ENCODE measurements at places on chromosomes 3 and 15.

DNA sequence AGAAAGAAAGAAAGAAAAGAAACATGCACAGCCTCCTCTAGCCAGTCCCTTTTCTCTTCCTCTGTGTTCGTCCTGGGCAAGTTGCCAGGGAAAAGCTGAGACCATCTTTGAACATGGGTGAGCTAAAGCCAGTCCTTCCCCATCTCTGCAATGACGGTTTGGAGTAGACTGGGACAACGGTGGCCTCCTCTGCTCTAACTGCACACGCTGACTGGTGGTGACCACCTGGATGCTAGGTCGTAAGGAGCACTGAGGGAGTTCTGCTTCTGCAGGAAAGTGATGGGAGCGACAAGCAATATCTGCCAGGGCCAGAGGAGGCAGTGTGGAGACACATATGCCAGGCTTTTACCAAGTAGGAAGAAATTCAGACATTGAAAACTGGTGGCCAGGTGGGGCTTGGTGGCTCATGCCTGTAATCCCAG, 111.7 kb downstream of the NUP210 start:
- DNase-seq = peak; percentile 50

DNA sequence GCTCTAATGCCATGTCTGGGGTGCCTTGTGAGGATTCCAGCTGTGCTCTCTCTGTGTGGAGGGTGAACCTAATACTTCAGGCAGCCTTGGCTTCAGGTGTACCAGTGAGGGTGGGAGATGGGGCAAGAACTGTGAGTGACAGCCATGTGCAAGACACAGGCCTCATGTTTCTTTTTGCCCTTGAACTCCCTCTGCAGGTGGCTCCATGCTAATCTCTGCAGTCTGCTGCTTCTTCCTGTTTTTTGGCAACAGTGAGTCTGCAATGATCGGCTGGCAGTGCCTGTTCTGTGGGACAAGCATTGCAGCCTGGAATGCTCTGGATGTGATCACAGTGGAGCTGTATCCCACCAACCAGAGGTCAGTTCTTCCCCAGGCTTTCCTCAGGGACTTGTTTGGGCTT, 189.3 kb downstream of the SV2B start:
- no peak for DNase-seq

- DNase-seq = no peak
These were observed 77.5 kb upstream of the TNFAIP8L3 start for GRCh38 chr15:51172193-51172592.

DNA sequence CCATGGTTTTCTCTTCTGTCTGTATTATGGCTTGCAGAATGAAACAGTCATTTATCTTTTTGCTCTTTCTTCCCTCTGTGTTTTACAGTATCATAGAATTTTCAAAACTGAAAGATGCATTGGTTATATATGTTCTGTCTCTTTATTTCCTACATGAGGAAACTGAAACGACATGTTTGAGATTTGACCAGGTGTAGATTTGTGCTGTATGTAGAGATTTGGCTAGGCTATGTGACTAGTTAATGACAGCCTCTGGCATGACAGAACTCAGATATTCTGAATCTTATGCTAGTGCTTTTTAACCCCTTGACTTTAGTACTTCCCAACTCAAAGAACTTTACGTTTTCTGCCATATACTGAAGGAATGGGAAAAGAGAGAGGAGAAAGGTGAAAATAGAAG, 151.0 kb downstream of the TCF12 start:
- no peak for DNase-seq

GRCh38 chr3:171525437-171525836, 65.2 kb upstream of the TNIK start:
- no peak for DNase-seq

DNA sequence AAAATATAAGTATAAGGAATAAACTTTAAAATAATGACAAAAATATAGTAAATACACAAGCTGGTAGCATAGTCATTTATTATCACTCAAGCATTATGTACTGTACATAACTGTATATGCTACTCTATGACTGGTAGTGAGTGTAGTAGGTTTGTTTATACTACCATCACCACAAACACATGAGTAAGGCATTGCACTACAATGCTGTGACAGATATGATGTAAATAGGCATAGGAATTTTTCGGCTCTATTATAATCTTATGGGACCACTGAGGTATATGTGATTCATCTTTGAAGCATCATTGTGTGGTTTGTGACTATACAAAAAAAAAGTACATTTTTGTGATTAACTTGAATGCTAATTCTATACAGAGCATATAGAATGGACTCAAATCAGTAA, 35.3 kb upstream of the FBN1 start:
- no peak for DNase-seq

- DNase-seq = no peak
These were observed 19.0 kb downstream of the CMSS1 start for GRCh38 chr3:99836681-99837080.

DNA sequence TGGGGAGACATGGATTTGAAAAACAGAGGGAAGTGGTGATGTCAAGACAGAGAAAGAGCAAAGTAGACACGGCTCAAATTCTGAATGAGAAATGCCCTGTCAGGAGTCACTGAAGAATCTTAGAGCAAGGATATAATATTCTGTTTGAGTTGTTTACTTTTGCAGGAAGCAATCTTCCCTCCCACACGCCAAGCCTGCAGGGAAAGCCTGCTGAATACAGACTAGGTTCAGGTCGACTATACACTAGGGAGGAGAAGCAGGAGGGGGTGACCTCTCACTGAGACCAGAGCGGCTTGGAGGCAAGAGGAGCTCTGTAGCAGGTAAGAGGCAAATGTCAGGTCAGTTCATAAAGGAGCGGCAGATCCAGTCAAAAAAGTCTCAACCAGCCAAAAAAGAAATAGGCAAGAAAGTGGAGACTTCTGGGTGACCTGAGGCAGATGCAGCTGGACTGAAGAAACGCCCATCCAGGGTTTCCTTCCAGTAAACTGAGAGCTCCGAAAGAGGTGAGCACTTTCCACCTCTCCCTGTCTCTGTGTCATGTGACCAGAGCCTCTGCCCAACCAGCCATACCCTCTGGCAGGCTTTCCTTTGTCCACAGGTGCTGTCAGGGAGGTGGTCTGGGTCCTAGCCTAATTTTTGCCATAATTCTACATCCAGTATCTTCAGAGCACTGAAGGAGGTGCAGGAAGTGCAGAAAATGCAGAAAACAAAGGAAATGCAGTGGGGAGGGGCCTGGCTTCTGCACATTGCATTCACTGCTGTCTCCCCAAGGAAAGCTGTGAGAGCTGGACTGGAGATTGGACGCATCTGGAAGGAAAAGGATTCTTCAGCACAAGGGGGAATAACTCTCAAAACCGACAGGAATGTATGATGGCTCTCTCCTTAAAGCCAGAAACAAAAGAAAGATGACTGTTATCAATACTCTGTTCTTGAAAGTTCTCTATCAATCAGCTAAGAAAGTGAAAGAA, 37.8 kb upstream of the CTXND1 start:
- DNase-seq = no peak

DNA sequence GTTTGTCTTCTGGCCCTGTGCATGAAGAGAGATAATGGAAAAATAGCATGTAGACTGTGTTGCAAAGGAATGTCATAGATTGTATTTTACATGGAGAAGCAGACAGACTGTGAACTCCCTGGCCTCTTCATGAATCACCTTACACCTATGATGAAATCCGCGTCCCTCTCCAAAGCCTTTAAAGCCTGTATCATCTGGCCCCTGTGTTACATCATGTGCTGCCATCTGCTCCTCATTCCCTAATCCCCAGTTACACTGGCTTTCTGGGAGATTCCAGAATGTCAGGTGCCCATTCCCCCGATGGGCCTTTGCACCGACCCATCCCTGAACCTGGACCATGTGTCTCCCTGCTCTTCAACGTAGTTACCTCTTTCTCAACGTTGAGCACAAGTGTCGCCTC, 190.8 kb downstream of the ADAMTSL3 start:
- no peak for DNase-seq

GRCh38 chr3:111715911-111716523, 120.9 kb upstream of the ZBED2 start:
- DNase-seq = no peak

GRCh38 chr15:70575231-70576226, 187.8 kb downstream of the UACA start:
- DNase-seq = no peak

DNA sequence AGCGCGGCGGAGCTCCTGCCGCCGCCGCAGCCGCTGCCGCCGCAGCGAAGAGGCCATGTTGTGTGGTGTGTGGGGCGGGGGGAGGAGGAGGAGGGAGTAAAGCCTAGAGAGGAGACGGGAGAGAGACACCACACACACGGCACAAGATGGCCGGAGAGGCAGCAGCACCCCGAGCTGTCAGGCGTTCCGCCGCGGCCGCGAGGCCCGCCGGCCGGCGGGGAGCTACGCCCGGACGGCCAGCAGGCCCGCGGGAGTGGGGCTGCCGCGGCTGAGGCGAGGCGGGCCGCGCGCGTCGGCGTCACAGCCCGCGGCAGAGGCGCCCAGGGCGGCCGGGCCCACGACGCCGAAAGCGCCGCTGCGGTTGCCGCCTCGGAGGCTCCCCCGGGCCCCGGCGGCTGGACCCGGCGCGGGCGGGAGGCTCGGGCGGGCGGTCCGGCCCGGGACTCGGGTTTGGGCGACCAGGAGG, 17.4 kb upstream of the CHD2 start:
- no peak for DNase-seq

GRCh38 chr3:3648988-3649679, 150.1 kb upstream of the LRRN1 start:
- no peak for DNase-seq

DNA sequence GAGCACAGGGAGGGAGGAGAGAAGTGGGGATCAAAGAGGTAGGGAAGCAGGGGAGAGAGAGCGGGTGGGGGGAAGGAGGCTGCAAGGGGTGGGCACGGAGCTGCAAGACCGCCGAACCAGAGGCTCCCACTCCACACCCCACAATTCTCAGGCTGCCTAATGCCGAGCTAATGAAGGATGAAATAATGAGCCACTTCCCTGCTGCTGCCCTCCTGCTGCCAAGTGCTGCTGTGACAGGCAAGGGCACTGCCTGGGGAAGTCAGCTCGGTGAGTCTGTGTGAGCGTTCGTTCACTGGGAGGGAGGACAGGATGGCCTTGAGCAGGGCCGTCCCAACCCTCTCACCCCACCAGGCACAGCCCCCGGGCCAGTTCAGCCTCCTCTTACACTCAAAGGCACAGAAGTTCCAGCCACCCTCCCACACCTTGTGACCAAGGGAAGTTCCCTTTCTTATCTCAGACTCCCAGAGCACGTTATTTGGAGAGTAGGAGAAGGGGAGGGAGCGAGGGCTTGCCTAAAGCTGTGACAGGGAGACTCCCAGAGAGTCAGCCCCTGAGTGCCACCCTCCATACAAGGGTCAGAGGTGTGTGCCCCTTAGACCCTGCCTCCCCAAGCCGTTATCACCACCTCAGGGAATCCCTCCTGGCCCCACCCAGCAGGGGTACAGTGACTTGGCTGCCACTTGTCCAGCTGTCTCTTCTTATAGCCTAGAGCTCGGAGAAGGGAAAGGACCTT, 12.4 kb downstream of the GLYCTK start:
- DNase-seq = no peak

- DNase-seq = no peak
These were observed 8.4 kb upstream of the CMTM7 start for GRCh38 chr3:32383136-32383711.

- DNase-seq = no peak
These were observed 1.1 kb upstream of the SPATA12 start for GRCh38 chr3:57059411-57059810.

GRCh38 chr3:65658401-65658800, 380.3 kb downstream of the MAGI1 start:
- no peak for DNase-seq

DNA sequence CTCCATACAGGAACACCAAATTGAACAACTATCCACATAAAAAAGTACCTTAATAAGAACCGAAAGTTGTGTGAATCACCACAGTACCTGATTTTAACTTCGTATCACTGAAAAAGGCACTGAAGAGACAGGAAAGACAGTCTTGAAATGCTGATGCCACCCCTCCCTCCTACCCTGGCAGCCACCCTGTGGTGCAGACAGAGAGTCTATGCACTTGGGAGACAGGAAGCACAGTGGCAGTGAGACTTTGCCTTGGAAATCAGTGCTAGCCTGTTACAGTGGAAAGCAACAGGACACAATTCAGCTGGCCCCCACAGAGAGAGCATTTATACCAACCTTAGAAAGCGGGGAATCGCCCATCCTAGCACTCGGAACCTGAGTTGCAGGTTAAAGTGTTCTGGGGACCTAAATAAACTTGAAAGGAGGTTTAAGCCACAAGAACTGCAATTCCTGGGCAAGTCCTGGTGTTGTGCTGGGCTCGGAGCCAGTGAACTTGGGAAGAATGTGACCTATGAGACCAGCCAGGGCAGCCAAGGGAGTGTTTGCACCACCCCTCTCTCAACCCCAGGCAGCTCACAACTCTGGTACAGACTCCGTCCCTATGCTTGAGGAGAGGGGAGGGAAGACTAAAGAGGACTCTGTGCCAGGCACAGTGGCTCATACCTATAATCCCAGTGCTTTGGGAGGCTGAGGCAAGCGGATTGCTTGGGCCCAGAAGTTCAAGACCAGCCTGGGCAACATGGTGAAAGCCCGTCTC, 240.1 kb downstream of the ISL2 start:
- DNase-seq = no peak

GRCh38 chr3:152309031-152309430, 40.3 kb downstream of the MBNL1 start:
- no peak for DNase-seq

- DNase-seq = no peak
These were observed 47.8 kb downstream of the FNDC3B start for GRCh38 chr3:172087198-172087597.

- no peak for DNase-seq
These were observed 77.1 kb downstream of the AKAP13 start for GRCh38 chr15:85457392-85457968.

DNA sequence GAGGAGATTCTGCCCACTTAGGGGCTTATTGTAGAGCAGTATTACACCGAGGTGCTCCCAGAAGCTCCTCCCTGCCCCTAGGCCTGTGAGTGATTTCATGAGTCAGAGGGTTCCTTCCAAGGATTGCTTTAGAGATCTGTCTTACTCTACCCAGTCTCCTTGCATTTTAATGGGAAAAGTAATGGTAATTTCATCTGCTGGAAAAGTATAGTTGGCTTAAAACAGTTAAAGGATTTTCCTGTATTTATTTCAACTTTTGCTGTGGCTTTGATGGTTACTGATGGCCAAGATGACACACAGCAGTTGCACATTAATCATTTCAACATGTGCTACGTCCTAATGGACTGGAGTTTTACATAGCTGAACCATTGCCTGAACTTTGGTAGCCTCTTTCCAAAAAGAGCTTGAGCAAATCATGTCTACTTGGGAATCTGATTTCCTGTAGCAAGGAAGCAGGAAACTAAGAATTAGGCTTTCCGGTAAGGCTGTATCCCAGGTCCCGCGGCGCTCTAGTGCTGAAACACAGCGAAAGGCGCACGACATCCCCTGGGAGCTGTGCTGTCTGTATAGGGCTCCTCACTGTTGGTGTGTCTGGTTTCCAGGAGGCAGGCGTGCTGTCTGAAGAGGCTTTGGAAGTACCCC, 9.2 kb upstream of the PGPEP1L start:
- no peak for DNase-seq

DNA sequence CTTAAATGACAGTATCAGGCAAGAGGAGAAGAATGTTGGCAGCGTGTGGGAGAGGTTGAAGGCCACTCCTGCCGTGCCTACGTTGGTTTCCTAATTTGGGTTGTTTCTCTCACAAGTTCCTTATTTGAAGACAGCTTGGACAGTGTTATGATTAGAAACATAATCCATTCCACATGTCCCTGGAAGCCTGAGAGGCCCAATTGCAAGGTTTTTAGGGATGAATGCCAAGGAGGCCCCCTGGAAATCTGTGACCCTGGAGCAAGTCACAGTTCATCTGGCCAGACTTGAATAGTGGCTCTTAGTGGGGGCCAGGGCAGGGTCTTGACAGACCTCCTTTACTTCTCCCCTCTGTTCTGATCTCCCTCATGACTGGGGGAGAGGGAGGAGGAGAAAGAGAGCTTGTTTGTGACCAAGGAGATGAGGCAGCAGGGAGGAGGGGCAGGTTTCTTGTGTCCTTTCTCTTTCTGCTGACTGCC, 584.4 kb upstream of the TBL1XR1 start:
- DNase-seq = no peak

Data from D721Med (cell line).